Type B pancreatic cell (in vitro differentiated cells): ENCODE measurements at places on chromosomes 7 and 10. TPM values are rescaled to one million over a fixed set of nuclear protein-coding genes. Genes with fewer than 3 reads are reported as not detected.

The NOLC1 gene
- 74.8 and 88.0 TPM in 2 replicates for total RNA-seq

The PTF1A gene
- 0.51 and 1.4 TPM in 2 replicates for total RNA-seq

GRCh38 chr7:99489235-99489634 is 10.8 kb downstream of the ZNF394 start:
- DNase-seq: no peak

DNA sequence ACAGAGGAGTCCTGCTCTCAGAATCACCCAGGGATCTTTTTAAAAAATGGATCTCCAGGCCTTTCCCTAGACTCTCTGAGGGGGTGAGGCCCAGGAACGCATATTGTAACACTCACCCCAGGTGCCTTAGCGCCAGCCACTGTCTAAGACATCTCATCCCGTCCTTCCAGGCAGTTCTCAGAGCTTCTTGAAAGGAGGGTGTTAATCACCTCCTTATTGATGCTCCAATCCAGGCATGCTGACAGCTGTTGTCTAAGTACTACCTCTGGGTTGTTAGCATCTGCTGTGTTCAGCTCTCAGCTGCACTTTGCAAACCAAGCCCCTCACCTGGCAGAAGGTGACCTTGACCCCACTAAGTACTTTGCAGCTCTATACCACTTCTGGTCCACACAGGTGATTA is 36.0 kb downstream of the KIAA1549 start:
- DNase-seq: no peak

The SLC39A12 gene
- total RNA-seq: not detected in 2 replicates

DNA sequence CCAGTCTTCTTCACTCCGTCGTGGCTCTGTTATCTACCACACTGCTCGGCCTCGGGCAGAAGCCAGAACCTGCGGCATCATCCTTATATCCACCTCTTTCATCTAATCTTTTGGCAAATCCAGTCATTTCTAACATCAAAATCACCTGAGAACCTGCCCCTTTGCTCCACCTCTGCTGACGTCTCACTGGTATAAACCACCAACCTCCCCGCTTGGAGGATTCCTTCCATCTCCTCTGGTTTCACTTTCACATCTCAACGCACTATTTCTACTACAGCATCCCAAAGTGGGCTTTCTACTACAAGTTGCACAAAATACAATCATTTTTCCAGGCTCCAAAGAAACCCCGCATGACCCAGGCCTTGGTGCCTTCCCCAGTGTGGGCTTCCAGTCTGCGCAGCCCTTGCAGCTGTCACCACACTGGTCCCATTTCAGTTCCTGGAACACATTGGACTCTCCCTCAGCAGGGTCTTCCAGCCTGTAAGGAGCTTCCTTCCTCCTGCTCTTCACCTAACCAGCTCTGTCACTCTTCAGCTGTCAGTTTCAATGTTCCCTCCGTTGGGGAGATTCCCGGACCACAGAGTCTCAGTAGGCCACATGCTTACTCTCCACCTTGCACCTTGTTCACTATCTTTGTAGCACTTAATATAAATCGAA is 85.0 kb downstream of the PRKCQ start:
- DNase-seq: no peak

- DNase-seq: no peak
Measured at GRCh38 chr7:43509906-43510305, 73.0 kb upstream of the STK17A start.

GRCh38 chr7:1610678-1611302 is 41.0 kb upstream of the PSMG3 start:
- no peak for DNase-seq

DNA sequence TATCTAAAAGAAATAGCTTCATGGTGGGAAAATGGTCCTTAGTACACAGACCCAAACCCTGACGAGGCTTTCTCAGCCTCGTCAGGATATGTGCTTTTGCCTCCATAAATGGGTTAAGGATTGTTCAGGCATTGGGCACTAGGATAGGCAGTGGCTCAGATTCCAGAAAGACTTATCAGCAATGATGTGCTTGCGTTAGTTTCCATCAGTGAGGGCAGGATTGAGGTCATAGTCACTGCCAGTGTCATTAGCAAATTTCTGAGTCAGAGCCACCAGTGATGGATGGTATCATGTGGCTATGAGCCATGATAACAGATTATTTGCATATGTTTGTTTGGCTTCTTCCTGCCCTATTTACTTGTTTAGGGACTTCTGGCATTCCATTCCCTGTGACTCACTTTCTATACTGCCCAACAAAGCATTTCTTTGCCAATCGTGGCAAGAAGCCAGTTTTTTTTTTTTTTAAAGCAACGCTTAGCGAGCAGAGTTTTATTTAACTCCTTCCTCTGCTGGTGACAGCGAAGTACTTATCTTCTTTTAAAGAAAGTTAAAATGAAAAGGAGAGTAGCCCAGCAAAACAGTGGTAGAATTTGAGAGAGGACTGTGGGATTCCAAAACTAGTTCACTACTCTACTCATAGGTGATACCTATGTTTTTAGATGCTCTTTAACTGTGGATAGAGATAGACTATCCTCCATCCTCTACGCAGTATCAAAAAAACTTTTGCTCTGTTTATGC is 44.4 kb downstream of the MYPN start:
- DNase-seq: no peak

The FKBP9 gene
- total RNA-seq: 76.0 and 131 TPM in 2 replicates

The PILRB gene
- total RNA-seq: 45.2 and 51.5 TPM in 2 replicates

The TMEM225B gene
- 0.36 and 0.82 TPM in 2 replicates for total RNA-seq

GRCh38 chr7:17466216-17466615 is 167.8 kb downstream of the AHR start:
- DNase-seq: no peak

- DNase-seq: no peak
Measured at GRCh38 chr7:47153576-47153975, 428.3 kb downstream of the TNS3 start.

GRCh38 chr7:27601217-27601616 is 61.5 kb downstream of the HIBADH start:
- no peak for DNase-seq

The SGCE gene
- total RNA-seq: 30.9 and 39.8 TPM in 2 replicates

- no peak for DNase-seq
Measured at GRCh38 chr10:44182909-44183308, 202.0 kb downstream of the CXCL12 start.

DNA sequence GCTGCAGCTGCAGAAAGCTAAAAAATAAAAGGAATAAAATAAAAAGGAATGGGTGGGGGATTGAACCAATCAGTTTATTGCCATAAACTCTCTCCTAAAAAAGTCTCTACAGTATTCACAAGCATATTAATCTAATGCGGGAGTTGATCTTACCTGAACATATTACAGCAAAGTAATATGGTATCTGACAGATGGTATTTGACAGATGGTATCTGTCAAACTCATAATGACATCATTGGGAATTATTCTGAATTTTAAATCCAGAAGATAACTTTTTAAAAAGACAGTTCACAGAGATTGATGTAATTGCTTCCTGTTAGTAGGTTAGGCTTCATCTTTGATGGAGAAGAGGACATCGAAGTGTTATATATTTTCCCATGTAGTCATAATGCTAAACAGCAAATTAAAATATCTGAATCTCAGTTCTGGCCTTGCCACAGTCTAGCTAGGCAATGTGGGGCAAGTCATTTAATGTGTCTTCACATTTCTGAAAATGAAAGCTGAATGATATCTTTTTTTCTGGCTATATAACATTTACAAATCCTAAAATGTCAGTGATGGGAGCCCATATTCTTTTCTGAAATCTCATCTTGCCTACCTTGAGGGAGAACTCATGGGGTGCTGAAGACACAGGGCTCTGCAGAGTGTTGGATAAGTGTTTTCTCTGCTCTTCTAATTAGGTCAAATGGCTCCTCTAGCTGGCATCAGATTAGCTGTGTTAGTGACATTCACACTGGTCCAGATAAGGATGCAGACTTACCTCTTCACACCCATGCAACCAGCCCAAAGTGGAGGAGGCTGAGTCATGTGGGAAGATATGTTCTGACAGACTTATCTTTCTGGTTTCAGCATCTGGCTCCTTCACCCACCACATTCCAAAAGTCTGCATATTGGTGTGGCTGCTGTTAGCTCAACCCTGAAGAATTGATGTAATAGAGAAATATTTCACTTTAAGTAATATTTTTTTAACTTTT is 2.1 kb upstream of the LIPM start:
- DNase-seq: no peak

The PSAP gene
- 487 and 577 TPM in 2 replicates for total RNA-seq

DNA sequence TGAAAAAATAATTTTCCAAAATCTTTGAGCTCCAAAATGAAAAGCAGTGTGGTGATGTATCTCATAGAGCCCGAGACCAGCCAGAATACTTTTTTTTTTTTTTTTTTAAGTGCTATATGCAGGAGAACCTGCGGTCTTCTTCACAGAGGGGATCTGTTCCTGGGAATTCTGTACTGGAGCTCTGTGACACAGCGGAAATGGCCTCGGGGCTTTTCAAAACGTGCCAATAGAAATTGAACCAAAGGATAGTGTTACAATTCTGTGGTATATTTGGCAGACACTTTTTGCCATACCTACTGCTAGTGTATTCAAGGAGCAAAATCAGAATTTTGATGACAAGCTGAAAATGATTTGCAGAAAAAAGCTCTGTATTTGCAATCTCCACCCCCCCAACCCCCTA is 1429.3 kb upstream of the LRRTM3 start:
- DNase-seq: no peak

The CCDC172 gene
- total RNA-seq: not detected in 2 replicates

DNA sequence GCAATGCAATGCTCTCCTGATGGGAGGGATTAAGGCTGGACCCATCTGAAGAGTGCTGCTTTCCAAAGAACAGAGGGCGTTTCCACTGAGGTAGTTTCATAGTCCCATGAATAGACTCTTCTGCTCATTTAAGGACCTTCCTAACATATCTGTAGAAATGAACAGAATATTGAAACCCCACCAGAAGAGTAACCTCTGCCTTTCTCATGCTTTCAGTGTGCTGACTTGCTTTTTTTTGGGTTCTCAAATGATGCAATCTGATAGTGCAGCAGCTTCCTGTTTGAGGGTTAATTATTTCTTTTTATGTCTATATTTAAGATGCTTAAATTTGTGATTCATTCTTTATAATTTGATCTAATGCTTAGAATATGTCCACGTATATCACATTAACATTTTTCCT is 82.2 kb downstream of the GATA3 start:
- DNase-seq: no peak

DNA sequence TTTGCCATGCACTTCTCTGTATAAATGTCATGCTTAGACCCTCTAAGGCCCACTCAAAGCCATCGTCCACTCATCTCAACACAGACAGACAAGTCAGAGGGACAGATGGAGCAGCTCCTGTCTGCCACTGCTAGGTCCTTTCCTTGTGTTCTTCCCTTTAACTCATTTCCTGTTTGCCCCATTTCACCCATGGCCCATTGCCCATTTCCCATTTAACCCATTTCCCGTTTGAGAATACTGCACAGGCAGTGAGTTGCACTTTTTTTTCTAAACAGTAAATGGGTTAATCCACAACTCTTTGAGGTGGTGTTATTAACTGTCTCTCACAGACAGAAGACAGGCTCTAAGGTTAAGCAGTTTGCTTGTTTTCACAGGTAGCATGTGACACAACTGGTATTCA is 179.3 kb downstream of the NPSR1 start:
- no peak for DNase-seq

- DNase-seq: no peak
Measured at GRCh38 chr10:113473851-113474250, 79.0 kb upstream of the HABP2 start.

The LRRC17 gene
- total RNA-seq: 1.5 and 68.3 TPM in 2 replicates

The SAMD9 gene
- total RNA-seq: 2.9 and 3.2 TPM in 2 replicates

GRCh38 chr7:98165827-98166667 is 45.2 kb upstream of the BHLHA15 start:
- no peak for DNase-seq

DNA sequence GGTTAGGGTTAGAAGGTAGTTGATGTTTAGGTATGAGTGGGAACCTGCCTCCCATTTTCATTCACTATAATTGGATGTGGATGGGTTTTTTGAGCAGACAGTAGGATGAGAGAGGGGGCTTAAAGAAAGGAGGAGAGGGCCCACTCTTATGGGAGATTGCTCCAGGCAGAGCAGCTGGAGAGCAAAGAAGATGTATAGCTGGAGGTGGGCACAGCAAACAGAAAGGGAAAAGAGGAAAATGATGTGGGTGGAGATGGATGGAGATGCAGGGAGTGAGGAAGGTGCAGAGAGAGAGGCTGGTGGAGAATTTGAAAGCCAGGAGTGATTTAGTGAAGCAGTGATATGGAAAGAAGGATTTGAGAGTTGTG is 29.9 kb downstream of the LSMEM1 start:
- DNase-seq: no peak

DNA sequence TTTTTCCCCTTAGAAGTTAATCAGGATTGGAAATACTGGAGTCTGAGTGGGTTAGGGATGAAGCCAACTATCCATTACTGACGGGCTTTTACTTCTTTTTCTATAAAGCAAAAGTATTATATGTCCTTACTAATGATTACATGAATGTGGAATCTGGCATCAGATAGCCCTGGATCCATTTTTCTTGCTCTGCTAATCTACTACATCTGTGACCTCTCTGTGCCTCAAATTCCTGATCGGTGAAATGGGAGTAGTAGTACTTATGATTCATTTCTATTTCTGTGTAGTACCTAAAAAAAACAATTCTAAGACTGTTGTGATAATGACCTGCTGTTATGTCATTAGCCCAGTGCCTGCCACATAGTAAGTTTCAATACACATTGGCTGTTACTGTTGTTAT is 621.6 kb downstream of the SORCS3 start:
- no peak for DNase-seq

DNA sequence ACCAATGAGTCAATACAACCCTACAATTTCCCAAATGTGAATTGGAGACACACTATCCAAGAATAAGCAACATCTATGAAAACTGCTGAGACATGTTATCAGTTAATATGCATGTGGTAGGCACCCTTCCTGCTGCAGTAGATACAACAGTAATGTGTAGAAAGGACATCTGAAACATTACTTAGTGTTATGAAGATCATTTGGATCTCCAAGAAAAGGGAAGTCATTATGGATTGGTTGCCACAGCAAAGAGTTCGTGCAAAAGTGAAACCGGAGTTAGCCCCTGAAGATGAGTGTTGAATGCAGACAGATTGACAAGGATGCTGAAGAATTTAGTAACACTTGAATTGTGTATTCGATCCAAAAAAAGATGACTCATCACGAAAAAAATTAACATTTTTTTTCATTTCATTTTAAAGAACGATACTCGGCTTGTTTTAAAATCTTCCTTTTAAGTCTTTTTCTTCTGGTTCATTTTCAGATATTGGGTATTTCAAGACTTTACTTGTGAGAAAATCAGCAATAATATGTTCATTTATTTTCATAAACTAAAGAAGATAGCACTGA is 322.4 kb upstream of the KLF6 start:
- no peak for DNase-seq

DNA sequence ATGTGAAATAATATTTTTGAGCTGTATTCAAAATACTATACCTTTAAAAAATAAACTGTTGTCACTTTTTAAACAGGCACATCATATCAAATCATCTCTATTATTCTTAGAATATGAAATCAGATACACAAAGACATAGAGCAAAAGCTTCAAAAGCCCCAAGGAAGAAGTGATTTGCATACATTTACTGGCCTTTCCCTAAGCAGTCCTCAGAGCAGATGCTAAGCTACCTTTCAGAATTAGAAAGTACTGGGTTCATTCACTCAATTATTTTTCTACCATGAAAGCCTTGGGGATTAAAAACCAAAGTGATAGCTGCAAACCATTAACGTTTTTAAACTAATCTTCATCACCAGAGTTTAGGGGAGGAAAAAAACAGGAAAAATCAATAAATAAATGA is 55.8 kb upstream of the RNF148 start:
- no peak for DNase-seq

- peak; percentile 92 for DNase-seq
Measured at GRCh38 chr10:100997360-100998182, 2.0 kb upstream of the LZTS2 start.

GRCh38 chr7:21401944-21402343 is 25.9 kb upstream of the SP4 start:
- no peak for DNase-seq
